8988T (cell line): ENCODE measurements at places on chromosomes 2 and 18.

DNA sequence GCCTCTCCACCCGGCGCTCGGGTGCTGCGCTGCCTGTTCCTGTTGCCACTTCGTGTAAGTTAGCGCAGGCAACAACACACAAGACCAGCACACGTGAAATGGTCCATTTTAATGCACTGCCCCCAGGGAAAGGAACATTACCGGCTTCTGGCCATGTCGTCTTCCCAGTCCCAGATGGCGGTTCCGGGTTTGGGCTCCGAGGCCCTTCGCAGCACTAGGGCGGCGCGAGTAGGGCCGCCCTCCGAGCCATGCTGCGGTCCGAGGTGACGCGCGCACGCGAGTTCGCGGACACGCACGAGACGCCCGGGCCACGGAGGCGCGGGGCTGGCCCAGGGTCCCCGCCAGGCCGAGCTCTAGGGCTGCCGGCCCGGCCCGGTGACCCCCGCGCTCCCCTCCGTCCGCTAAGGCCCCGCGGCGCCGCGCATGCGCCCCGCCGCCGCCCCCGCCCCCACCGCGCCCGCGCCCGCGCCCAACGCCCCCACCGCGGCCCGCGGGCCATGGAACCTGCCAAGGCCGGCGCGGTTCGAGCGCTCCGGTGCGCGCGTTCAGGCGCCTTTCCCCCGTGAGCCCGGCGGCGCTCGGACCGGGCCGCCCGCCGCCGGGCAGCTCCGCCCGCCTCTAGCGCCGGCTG is 367 bp upstream of the ZNF236 start:
- peak; percentile 52 for DNase-seq

- no peak for DNase-seq
These were observed 6.3 kb downstream of the HDHD2 start for GRCh38 chr18:47143899-47144485.

- no peak for DNase-seq
These were observed 522.5 kb upstream of the ID2 start for GRCh38 chr2:8159211-8159965.

GRCh38 chr2:239495791-239496233 is 95.0 kb upstream of the HDAC4 start:
- DNase-seq = no peak

- DNase-seq = no peak
These were observed 4.1 kb upstream of the SLC39A10 start for GRCh38 chr2:195652911-195653310.

- no peak for DNase-seq
These were observed 33.6 kb downstream of the HJURP start for GRCh38 chr2:233820774-233821105.

- DNase-seq = no peak
These were observed 308.8 kb downstream of the PRKCE start for GRCh38 chr2:45960057-45960863.

DNA sequence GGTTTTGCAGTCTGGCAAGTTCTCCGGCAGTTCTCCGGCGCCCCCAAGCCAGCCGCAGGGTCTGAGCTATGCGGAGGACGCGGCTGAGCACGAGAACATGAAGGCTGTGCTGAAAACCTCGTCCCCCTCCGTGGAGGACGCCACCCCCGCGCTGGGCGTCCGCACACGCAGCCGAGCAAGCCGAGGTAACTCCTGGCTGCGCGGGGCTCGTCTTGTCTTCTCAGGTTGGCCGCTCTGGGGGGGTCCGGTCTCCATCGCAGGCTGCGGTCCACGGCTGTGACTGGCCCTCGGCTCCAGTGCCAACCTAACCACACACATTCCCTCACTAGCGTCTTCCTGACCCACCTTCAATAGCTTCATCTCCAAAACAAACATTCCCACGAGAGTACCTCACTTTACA is 68.2 kb downstream of the TPGS2 start:
- no peak for DNase-seq

- DNase-seq = no peak
These were observed 5.6 kb downstream of the TXNL4A start for GRCh38 chr18:79982736-79983135.

DNA sequence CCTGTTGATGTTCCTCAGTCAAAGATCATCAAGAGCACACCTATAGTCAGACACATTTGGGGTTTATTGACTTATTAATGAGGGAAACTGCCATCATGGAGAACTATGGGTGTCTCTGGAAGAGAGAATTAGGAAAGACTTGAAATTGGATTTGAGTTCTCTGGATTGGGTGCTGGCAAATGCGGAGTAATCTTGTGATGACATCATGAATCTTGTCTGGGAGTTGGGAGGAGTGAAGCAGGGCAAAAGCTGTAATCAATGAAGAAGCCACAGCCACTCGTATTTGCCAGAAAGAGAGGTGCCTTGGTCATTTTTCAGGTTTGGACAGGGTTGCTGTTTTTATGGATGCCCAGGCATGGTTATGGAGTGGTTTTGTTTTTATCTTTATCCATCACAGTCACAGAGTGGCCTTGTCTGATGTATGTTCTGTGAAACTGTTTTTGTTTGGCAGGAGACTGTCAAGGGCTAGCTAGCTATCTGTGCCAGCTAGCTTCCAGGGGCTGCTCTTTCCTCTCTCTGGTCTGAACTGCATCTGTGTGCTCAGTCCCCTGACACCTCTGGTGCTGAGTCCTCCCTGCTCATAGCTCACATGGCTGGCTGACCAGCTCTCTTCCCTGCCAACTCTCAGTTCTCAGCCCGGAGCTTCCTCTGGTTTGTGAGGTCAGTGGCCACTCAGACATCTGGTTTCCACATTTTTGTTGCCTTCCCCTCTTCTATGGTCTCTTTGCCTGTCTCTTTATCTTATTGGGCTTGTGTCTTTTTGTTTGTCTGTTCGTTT is 193.4 kb upstream of the RMP24 start:
- no peak for DNase-seq

GRCh38 chr2:46812361-46813019 is 103.1 kb downstream of the MCFD2 start:
- DNase-seq = no peak

- DNase-seq = peak; percentile 68
These were observed 32.9 kb downstream of the HS1BP3 start for GRCh38 chr2:20617892-20618467.
